Suprapubic skin (tissue), 4 donors: ENCODE measurements at places on chromosomes 6 and 20. TPM values are rescaled to one million over a fixed set of nuclear protein-coding genes. Genes with fewer than 3 reads are reported as not detected.

The IL17A gene
- total RNA-seq = not detected

GRCh38 chr6:70676821-70677220 lies 9.1 kb downstream of the SMAP1 start:
- no peak for DNase-seq
- H3K4me1 ChIP-seq = peaks cover 21% of the 10 kb centered on the region
- H3K27me3 ChIP-seq = no peaks in the 10 kb centered on the region
- H3K27ac ChIP-seq = no peak overlapping the region
- H3K36me3 ChIP-seq = no peaks in the 10 kb centered on the region
- no peak overlapping the region for H3K4me3 ChIP-seq

- no peaks in the 10 kb centered on the region for H3K36me3 ChIP-seq
- no peak for DNase-seq
- no peak overlapping the region for H3K27ac ChIP-seq
- no peak overlapping the region for H3K4me3 ChIP-seq
Measured at GRCh38 chr20:38935285-38935684, 9.1 kb downstream of the FAM83D start.

- H3K4me3 ChIP-seq = no peak overlapping the region
- DNase-seq = no peak
- no peaks in the 10 kb centered on the region for H3K27me3 ChIP-seq
- H3K36me3 ChIP-seq = no peaks in the 10 kb centered on the region
- H3K27ac ChIP-seq = no peak overlapping the region
Measured at GRCh38 chr6:145583753-145584152, 151.6 kb downstream of the EPM2A start.

GRCh38 chr20:21315138-21315537 lies 12.0 kb downstream of the XRN2 start:
- no peaks in the 10 kb centered on the region for H3K27me3 ChIP-seq
- H3K4me3 ChIP-seq = no peak overlapping the region
- no peaks in the 10 kb centered on the region for H3K36me3 ChIP-seq
